ENCODE measurements at places on chromosomes 4 and X.

DNA sequence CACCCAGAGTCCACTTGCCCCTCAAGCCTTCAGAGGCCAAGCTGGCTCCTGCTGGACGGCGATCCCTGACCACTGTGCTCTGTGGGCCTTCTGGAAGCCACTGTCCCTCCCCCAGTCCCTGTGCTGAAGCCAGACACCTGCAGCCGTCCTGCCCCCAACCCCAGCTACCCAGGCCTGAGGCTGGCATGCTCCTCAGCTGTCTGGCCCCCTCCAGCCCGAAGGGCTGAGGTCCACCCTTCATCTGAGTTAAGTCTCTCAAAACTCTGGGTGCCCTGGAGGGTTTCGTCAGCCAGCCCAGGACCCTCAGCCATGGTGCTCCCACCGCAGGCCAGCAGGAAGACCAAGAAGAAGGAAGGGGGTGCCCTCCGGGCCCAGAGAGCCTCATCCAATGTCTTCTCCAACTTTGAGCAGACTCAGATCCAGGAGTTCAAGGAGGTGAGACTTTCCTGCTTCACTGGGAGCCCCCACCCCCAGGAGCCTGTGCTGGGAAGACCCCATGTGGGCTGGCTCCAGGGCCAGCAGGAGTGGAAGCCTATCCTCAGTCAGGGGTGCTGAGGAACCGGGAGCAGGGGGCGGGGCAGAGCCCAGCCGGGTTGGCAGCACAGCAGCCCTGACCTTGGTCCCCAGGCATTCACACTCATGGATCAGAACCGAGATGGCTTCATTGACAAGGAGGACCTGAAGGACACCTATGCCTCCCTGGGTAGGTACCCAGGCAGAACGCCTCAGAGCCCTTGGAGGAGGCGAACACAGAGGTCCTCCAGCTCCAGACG, 4.2 kb downstream of the MYL5 start:
- no peak for DNase-seq

- DNase-seq: no peak
Observed at GRCh38 chrX:45323387-45323786, 122.7 kb upstream of the DIPK2B start.

- DNase-seq: no peak
Observed at GRCh38 chr4:38930204-38930603, 62.6 kb downstream of the FAM114A1 start.

DNA sequence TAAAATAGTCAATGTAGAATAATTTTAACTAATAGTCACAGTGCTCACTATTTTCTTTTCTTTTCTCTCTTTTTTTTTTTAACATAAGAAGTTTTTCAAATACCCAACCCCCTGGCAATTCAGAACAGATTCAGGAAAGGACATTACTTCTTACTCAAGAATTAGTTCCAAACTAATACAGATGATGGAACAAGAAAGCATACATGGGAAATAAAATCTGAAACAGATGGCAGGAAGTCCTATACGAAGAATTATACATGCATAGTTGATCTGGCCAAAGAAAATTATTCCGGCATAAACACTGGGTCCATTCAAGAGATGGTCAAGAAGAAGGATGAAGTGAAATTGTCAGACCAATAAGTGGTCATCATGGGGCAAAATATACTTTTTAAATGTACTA, 614.4 kb upstream of the INTU start:
- no peak for DNase-seq

DNA sequence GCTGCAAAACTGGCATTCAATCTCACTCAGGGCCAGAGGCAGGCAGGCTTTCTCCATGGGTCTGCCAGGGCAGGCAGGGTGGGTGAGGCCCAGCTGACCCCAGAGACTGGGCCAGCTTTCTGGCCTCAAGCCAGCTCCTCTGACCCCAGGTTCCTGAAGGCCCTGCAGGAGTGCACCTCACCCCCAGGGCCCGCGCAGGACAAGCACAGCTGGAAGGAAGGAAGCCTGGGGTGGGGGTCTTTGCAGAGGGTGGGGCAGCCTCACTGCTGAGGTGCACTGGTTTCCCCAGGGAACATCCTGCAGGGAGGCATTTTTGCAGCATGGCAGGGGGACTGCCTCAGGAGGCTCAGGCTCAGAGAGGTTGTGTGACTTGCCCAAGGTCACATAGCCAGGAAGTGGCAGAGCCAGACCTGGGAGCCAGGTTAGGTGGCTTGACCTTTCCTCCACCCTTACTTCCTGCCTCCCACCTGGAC, 31.5 kb upstream of the AFAP1 start:
- no peak for DNase-seq

GRCh38 chr4:37628977-37629609, 57.1 kb downstream of the RELL1 start:
- no peak for DNase-seq

DNA sequence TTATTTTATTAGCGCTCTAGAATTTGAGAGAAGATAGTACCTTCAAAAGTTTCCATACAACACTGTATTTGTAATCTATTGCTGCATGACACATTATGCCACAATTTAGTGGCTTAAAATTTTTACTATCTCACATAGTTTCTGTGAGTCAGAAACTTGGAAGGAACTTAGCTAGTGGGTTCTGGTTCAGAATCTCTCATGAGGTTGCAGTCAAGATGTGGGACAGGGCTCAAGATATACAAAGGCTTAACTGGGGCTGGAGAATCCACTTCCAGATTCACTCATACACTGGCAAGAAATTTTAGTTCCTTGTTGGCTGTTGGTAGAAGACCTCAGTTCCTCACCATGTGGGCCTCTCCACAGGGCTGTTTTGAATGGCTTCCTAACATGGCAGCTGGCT, 11.5 kb upstream of the C4orf54 start:
- no peak for DNase-seq

GRCh38 chr4:37453281-37453998, 208.9 kb downstream of the NWD2 start:
- DNase-seq: peak; percentile 15

GRCh38 chr4:154119317-154119716, 330.4 kb upstream of the SFRP2 start:
- no peak for DNase-seq

GRCh38 chr4:107826421-107826980, 1.8 kb downstream of the SGMS2 start:
- DNase-seq: no peak

- no peak for DNase-seq
Observed at GRCh38 chr4:4852591-4853362, 6.7 kb upstream of the MSX1 start.

GRCh38 chr4:125313989-125314667, 627 bp upstream of the FAT4 start:
- no peak for DNase-seq

DNA sequence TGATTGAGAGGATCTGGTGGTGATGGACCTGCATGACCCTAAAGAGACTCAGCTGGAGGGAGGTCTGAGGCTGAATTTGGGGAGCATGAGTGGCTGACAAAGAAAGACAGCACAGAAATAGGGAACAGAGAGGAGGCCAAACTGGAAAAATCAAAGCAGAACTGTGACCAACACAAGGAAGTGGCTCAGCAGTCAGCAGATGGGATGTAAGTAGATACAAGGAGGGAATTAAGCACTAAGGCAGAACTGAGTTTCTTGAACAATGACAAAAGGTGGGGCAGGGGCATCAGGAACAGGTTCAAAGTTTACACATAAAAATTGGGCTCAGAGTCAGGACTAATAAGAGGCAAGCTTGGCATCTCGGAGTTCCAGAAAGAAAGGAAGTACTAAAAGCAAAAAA, 144.3 kb upstream of the KLF3 start:
- DNase-seq: no peak

DNA sequence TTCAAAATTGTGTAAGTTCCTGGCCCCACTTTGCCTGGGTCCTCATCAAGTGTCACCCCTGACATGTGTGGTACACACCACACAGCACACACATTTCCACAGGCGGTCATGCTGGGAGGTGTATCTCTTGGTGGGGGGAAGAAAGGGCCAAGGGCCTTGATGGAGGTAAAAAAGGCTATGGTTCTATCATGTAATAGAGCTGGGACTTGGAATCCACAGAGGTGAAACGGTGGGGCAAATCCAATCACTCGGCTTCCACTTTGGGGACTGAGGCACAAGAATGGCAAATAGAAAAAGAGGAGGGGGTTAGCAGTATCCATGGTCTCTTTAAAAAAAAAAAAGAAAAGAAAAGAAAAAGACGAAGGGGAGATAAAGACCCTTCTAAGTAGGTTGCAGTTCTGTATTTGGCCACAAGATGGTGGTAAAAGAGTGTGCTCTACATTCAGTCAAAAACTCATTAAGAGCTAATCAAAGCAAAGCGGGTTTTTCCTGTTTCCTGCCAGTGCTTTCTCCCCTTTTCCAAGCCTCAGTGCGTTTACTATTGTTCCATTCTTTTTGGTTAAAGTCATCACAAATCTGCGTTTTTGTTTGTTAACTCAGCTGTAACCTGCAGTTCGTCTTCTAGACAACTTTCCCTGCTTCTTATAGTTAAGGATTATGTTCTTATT, 37.0 kb upstream of the ATP6AP2 start:
- no peak for DNase-seq

GRCh38 chrX:122504026-122504425, 680.1 kb upstream of the GRIA3 start:
- DNase-seq: no peak

- peak; percentile 95 for DNase-seq
Observed at GRCh38 chr4:112636688-112637551, at the start of the genes LARP7 and ZGRF1. TSS of gene LARP7 (plus strand) at chr4:112637143. CDS start at chr4:112644670, 7,527 bp downstream. TSS of gene ZGRF1 (minus strand) at chr4:112636909. CDS start at chr4:112633176, 3,733 bp downstream.

DNA sequence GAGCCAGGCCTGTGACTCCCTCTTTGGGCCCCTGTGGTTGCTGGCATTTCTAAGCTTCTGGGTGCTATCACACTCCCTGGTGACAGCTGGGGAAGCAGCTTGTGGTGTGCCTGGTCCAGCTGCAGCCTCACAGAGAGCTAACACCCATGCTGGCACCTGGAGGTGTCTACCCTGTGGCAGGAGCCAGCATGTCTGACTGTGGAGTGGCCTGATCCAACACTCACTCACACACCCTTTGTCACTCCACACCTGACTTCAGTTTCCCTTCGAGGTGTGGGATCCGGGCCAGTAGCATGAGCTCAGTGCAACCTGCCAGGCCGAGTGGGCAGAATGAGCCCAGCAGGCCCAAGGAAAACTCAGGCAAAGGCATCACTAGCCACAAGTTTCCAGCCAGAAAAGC, 67.5 kb downstream of the TECRL start:
- no peak for DNase-seq

DNA sequence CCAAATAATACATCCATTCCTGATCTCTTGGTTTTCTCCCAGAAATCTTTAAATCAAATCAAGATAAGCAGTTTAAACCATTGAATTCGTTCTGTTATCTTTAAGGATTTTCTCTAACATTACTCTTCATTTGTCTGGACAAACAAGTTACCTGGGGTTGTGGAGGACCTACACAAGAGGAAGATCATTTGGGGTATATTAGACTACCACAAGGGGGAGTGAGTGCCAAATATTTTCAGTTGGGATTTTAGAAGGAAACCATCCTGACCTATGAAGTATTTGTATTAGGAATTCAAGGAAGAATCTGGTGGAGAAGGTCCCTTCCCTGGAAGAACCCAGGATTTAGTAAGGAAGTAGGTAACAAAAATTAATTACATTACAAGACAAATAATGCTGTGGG, 12.0 kb upstream of the DCHS2 start:
- DNase-seq: no peak

- no peak for DNase-seq
Observed at GRCh38 chrX:47174846-47175587, 18.6 kb upstream of the UBA1 start.

DNA sequence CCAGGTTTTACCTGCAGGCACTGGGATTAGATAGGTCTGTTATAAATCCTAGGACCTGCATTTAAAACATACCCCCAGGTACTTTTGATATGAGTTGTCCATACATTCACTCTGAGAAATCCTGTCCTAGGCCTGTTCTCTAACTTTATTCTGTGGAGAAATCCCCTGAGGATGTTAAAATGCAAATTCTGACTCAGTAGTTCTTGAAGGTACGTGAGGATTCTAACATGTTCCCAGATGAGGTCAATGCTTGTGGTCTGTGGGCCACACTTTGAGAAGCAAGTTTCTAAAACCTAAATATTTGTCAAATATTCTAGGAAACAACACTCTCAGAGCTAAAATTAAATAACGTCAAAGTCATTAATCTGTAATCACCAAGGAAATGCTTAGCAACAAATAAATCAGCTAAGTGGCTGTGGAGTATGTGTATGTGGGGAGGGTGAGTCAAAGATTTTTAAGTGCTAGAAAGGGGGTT, 101.3 kb upstream of the MAGEB16 start:
- no peak for DNase-seq

DNA sequence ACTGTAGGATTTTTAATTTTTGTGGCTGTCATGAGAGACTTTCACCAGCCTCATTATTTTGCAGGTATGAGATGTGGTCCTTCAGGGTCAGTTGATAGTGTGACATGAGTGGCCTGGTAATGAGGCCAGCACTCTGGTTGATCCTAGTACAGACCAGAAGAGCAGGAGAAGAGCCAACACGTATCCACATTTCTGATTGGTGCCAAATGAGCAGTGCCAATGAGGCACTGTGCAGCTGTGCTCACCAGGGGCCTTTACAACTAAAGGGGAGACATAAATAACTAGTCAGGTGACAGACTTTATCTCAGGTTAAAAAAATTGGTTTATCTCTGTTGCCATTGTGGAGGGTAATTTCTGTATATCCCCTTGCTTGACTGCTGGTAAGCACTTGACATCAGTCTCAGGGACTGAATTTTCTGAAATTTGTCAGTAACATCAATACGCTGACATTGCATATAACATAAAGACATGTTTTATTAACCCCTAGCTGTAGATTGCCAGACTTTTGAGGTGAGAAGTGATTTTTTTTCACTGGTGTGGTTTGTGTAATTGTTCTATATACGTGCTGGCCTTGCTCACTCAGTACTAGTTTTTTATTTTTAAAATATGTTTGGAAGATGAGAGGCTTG, 101.2 kb downstream of the AFF1 start:
- no peak for DNase-seq

GRCh38 chr4:88965053-88965452, 91.9 kb downstream of the FAM13A start:
- DNase-seq: no peak

GRCh38 chrX:120282697-120283096, 28.6 kb downstream of the TMEM255A start:
- no peak for DNase-seq

DNA sequence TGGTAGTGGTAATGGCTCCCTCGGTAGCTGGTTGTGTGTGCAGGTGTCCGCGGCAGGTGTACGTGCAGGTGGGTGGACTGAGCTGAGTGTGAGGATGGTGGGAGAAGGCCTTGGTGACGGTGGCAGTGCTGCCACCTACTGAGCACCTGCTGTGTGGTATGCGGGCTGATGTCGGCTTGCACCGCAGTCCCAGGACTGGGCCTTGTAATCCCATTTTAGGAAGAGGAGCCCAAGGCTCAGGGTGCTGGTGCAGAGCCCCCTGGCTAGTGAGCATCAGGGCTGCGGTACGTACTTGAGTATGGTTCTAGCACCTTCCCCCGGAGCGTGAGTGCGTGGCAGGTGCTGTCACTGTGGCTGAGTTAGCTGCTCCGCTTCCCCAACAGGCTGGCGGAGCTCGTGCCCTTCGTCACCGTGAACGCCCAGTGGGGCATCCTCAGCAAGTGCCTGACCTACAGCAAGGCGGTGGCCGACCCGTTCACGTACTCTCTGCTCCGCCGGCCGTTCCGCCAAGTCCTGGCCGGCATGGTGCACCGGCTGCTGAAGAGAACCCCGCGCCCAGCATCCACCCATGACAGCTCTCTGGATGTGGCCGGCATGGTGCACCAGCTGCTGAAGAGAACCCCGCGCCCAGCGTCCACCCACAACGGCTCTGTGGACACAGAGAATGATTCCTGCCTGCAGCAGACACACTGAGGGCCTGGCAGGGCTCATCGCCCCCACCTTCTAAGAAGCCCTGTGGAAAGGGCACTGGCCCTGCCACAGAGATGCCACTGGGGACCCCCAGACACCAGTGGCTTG, 5.7 kb upstream of the CPZ start:
- no peak for DNase-seq

Data from activated T-helper 1 cell treated with anti-CD3 and anti-CD28 coated beads, Interleukin-2, amount 50 U/mL, for 16 hours (primary cell).